ENCODE measurements at places on chromosomes 13 and 19. TPM values are rescaled to one million over a fixed set of nuclear protein-coding genes. Genes with fewer than 3 reads are reported as not detected.

DNA sequence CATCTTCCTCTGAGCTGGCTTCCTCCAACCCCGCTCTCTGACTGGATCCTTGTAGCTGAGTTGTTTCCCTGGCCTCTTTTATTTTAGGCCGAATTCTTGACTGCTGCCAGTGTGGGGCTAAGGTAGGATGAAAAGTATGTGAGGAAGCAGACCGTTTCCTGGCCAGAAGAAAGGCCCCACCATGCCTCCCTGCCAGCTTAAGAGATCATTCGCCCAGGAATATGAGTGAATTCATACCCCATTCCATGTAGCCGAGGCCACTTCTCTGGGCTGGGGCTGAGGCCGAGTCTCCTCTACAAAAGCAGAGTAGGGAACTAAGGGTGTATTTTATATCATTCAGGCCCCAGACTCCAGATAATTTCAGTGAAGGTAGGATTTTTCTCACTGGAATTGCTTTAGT, 32.3 kb downstream of the NFIX start:
- no peaks in the 10 kb centered on the region for H3K36me3 ChIP-seq
- no peaks in the 10 kb centered on the region for H3K27me3 ChIP-seq
- peaks cover 30% of the 10 kb centered on the region for H3K4me1 ChIP-seq
- no peak overlapping the region for H3K4me3 ChIP-seq
- no peak for DNase-seq
- H3K27ac ChIP-seq, result peak overlapping the region; percentile 95

- H3K36me3 ChIP-seq, result no peaks in the 10 kb centered on the region
- DNase-seq, result no peak
- H3K4me1 ChIP-seq, result peaks cover 5% of the 10 kb centered on the region
- no peak overlapping the region for H3K27ac ChIP-seq
- H3K4me3 ChIP-seq, result no peak overlapping the region
These were observed 3.0 kb upstream of the APC2 start for GRCh38 chr19:1446713-1447481.

DNA sequence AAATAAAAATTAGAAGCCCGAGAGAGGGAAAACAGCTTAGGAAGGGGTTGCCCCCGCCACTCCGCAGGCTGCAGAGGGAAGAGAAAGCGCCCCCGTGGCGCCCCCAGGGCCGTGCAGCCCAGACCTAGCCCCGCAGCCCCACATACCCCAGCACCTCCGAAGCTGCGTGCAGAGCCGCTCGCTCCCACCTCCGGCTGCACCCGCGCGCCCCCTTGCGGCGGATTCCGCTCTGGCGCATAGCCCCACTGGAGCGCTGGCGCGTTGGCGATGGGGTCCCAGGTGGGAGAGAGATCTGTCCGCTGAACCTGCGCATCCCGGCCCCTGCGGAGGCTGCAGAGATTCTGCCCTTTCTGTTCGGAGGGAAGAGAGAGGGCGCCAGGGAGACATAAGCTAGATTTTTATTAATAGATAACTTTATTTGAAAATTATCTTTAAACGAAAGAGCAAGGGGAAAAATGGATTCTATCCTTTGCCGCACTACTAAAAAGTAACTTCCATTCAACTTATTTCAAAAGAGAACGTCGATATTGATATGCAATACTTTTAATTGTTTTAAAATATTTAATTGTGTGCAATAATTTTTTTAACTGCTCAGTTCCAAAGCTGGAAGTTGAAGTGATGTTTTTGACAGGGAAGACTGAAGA, 11.7 kb upstream of the CLN5 start:
- H3K36me3 ChIP-seq, result no peaks in the 10 kb centered on the region
- no peaks in the 10 kb centered on the region for H3K27me3 ChIP-seq
- no peak overlapping the region for H3K27ac ChIP-seq
- peak; percentile 44 for DNase-seq
- H3K4me1 ChIP-seq, result no peaks in the 10 kb centered on the region

Gene PEAK3
- total RNA-seq, result 1.8 TPM

Gene ITGBL1
- 8.2 TPM for total RNA-seq

Data from breast epithelium (tissue), 4 donors.